Bronchial smooth muscle cell (primary cell): ENCODE measurements at places on chromosomes 13 and 19. TPM values are rescaled to one million over a fixed set of nuclear protein-coding genes. Genes with fewer than 3 reads are reported as not detected.

The WDR87 gene
- not detected in 2 replicates for total RNA-seq

The ZNF792 gene
- 5.2 and 5.8 TPM in 2 replicates for total RNA-seq

The FFAR1 gene
- not detected in 2 replicates for total RNA-seq

The GPC6 gene
- total RNA-seq: 111 and 144 TPM in 2 replicates

The POGLUT2 gene
- total RNA-seq: 8.6 and 10.4 TPM in 2 replicates

The FIZ1 gene
- total RNA-seq: 0.95 and 2.1 TPM in 2 replicates

The IGFL2 gene
- total RNA-seq: not detected in 2 replicates

The MYO16 gene
- total RNA-seq: under 0.01 and 0.16 TPM in 2 replicates

The NCR1 gene
- total RNA-seq: not detected in 2 replicates

The DENND1C gene
- total RNA-seq: not detected in 2 replicates

The ZNF729 gene
- total RNA-seq: not detected in 2 replicates

The ZNF628 gene
- 0.47 and 0.69 TPM in 2 replicates for total RNA-seq

The LHB gene
- total RNA-seq: not detected in 2 replicates

The CEACAM7 gene
- not detected in 2 replicates for total RNA-seq

The AMH gene
- total RNA-seq: 0.16 and 0.17 TPM in 2 replicates

The CD33 gene
- not detected in 2 replicates for total RNA-seq

The KLK2 gene
- total RNA-seq: not detected in 2 replicates

The ZNF681 gene
- total RNA-seq: 0.16 and 0.17 TPM in 2 replicates

The ZNF773 gene
- 15.6 and 17.2 TPM in 2 replicates for total RNA-seq

The ETHE1 gene
- total RNA-seq: 93.0 and 131 TPM in 2 replicates

The ERICH4 gene
- total RNA-seq: not detected in 2 replicates

The NKG7 gene
- not detected in 2 replicates for total RNA-seq

The ANKRD24 gene
- 2.4 and 4.4 TPM in 2 replicates for total RNA-seq

The ZNF823 gene
- total RNA-seq: 2.8 and 5.2 TPM in 2 replicates

The ZNF439 gene
- 5.0 and 6.9 TPM in 2 replicates for total RNA-seq

The FOXA3 gene
- total RNA-seq: not detected in 2 replicates

The OLFM4 gene
- not detected in 2 replicates for total RNA-seq

The ATP8A2 gene
- 0.09 and 2.2 TPM in 2 replicates for total RNA-seq

The OR7C1 gene
- not detected in 2 replicates for total RNA-seq

The FGF22 gene
- 0.16 TPM in 1 of 2 replicates, not detected in the other for total RNA-seq

The PSG3 gene
- total RNA-seq: not detected in 2 replicates

The C19orf12 gene
- total RNA-seq: 13.9 and 16.3 TPM in 2 replicates

The RFPL4AL1 gene
- total RNA-seq: not detected in 2 replicates

The ZNF541 gene
- total RNA-seq: 0.26 TPM in 1 of 2 replicates, not detected in the other

The TLE6 gene
- total RNA-seq: 0.63 and 0.94 TPM in 2 replicates

The TBXA2R gene
- 1.1 and 1.5 TPM in 2 replicates for total RNA-seq

The KLHL1 gene
- total RNA-seq: not detected in 2 replicates

The LHFPL6 gene
- 29.2 and 34.0 TPM in 2 replicates for total RNA-seq
